ENCODE measurements at places on chromosomes 3 and 15.

DNA sequence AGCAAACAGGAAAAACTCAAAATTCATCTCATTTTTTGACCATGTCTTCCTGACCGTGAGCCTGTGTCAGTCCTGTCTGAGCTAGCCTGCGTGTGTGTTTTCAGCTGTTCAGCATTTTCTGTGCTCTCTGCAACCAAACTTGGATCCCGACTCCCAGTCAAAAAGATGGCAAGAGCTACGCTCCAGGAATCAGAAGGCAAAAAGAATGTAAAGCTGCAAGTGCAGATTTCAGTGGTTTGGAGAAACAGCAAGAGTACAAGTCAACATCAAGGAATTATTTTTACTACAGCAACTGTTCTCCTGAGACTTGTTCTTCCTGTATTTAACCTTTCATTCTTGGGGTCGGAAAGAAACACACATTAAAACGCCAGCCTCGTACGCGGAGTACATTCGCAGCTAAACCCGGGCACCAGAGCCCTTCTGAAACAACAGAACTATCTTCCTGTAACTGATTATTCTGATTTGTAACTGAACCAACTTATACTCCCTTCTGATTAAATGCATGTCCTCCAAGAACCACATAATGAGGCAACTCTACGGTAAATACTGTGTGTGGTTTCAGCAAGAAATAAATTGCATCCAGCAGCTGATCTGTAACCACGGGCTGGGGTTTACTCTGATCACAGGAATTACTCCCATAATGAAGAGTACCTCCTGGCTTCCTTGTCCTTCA, 107.4 kb downstream of the LRIG1 start:
- no peak for DNase-seq

- DNase-seq = no peak
Measured at GRCh38 chr3:21847005-21847404, 96.0 kb upstream of the ZNF385D start.

DNA sequence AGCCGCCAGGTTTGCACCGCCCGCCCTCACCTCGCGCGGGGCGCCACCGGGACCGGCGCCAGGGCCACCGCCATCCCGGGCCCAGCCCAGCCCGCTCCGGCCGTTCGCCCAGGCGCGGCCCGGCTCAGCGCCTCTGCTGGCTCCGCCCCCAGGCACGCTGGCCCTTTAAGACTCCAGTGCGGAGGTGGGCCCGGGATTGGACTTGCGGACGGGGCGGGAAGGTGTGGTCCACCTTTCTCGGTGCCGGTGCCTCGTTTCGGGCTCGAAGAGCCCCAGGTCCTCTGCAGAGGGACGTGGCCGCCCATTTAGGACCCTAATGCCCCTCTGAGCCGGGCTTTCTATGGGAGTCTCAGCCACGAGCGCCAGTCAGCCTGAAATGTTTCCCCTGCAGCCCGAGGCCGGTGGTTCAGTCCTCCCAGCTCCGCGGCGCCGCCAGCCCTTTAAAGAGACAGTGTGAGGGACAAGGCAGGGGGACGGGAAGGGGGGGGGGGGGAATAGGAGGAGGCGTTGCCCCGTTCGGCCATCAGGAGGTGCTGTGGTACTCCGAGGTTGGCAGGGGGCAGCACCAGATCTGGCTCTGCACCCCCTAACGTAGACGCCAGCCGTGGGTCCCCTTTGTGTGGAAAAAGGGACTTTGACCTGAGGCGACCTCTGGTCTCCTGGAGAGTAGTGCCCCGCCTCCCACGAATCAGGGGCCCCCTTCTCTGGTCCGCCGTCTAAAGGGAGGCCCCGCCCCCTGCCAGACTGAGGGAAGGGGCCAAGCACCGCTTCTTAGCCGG, 1.0 kb downstream of the HYAL2 start:
- DNase-seq = peak; percentile 86

DNA sequence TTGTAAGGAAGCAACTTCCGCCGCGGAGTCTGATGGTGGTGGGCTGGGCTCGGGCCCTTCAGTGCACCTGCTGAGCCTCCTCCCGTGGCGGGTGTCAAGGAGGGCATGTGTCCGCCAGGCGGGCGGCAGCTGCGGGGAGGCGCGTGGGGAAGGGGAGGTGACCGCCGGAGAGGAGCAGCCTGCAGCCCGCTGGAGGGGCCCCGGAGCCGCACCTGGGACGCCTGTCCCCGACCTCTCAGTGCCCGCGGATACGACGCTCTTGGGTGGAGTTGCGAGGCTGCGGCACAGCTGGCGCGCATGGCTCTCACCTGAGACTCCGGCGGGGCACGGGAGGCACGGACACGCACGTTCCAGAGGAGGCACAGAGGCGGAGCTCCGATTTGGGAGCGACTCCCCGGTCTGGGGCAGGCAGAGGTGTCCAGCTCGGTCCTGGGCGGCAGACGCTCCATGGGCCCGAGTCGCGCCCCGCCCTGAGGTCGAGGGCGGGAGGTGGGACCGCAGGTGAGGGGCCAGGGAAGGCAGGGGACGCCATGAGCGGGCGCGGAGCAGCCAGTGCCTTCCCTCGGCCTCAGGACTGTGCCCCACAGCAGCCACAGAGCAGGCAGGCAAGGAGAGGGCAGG, 50.2 kb upstream of the PRR20G start:
- no peak for DNase-seq

DNA sequence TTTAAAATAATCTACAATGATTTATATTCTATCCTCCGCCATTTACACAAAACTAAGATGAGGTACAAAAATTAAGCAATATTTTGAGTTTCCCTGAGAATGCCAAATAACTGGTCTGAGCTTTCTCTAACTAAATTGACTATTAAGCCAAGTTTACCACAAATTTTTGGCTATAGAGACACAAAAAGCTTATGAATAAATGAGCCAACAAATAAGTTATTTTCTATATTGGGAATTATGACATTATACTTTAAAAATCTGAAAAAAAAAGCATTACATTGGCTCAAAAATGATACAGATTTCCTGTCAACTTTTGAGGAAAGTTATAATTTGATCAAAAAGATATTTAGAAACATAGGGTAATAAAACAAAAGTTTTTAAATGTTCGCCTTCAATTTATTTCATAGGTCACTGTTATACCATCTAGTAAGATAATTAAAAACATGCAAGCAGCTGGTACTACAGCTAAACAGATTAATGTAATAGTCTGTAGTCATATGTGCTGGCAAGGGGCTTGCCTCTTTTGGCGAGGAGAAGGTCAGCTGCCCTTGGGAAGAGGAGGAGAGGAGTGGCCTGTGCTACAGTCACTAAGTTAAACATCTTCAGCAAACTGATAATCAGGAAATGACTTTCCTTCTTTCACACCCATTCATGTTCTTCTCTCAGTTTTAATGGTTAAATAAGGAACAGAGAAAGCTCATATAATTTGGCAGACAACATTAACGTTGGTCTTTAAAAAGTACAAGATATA, 318.5 kb downstream of the TBC1D5 start:
- DNase-seq = no peak

DNA sequence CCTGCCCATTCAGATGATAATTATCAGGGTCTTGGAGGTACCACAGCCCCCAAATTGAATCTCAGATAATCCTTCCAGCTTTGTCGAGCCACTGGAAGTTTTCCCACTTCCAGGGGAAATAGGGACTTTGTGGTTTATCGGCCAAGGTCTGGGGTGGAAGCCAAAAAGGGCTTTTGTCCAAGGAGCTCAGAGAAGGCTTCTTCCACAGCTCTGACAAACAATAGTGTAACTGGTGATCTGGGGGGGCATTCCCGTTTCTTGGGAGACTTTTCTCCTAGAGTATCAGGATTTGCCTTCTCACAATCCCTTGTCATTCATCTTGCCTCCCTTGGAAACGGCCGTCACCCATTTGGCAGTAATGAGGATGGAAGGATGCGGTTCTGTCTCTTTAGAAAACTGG, 18.4 kb downstream of the SRGAP3 start:
- no peak for DNase-seq

DNA sequence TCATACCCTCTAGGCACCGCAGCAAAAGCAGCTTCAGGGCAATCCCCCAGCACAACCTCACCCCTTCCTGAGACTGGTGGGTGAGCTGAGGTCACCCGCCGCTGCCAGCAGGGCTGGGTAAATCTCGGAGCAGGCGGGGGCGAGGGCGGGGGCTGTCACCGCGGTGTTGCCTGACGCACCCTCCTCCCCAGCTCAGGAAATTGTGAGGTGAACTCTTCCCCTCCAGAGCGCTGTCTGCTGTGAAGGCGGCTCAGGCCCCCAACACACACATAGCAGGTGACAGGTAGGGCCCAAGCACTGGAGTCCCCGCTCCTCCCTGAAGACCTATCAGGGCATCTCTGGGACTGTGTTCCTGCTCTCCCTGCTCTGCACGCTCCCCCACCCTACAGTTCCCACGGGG, 30.2 kb upstream of the FURIN start:
- peak; percentile 85 for DNase-seq

DNA sequence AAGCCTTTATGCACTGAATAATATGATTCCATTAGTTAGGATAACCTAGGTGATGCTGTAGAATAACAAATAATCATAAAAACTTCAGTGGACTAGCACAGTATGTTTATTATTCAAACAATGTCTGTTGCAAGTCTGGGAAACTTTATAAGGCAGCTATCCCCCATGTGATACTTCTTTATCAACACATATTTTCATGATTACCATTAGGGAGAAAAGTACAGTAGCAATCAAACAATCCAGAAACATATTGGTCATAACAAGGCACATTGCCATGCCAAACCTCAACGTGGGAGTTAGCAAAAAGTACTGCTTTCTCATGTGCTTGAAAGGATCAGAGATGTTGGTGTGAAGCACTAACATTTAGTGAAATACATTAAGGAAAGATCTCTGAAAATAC, 35.5 kb downstream of the EOMES start:
- DNase-seq = no peak

- DNase-seq = no peak
Measured at GRCh38 chr15:83012636-83013035, 1.2 kb upstream of the C15orf40 start.

GRCh38 chr15:97319291-97319690, 641.2 kb upstream of the ARRDC4 start:
- DNase-seq = no peak

GRCh38 chr3:69080233-69080920, at the start of gene UBA3:
Gene UBA3, minus strand, starts transcription at chr3:69080365. Its CDS starts 12 bp downstream, at chr3:69080353.
- peak; percentile 94 for DNase-seq

GRCh38 chr3:65481085-65481484, 557.6 kb downstream of the MAGI1 start:
- DNase-seq = no peak

DNA sequence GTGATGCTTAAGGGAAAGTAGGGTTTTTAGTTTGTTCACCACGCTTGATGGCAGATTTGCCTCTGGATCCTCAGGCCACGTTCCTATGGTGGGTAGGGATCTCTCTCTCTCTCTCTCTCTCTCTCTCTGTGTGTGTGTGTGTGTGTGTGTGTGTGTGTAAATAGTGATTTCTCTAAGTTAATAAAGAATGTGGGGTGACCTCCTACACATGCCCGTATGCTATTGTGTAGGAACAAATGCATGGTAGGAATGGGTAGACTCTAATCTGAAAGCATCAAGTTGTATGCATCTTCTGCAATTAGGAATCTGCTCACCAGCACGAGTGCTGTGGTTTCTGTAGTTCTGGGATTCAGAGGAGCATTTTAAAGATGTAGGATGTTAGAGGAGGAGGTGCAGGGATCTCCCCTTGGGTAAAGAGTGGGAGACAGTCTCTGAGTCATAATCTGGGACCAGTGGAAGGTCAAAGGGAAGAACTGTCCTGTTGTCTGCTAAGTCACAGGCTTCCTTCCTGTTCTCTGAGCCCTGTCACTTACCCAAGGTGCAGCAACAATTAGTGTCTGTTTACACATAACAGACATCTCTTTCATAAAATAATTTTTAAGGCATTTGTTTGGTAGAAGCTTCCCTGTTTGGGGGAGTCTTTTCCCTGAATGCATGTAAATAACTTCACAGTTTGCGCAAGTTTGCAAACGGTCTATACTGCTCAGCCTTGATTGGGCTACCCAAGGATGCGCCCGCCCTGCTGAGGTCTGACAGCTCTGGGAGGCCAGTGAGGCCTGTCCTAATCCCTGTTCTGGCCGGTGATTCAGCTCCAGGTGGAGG, 139.8 kb downstream of the IGF1R start:
- no peak for DNase-seq

DNA sequence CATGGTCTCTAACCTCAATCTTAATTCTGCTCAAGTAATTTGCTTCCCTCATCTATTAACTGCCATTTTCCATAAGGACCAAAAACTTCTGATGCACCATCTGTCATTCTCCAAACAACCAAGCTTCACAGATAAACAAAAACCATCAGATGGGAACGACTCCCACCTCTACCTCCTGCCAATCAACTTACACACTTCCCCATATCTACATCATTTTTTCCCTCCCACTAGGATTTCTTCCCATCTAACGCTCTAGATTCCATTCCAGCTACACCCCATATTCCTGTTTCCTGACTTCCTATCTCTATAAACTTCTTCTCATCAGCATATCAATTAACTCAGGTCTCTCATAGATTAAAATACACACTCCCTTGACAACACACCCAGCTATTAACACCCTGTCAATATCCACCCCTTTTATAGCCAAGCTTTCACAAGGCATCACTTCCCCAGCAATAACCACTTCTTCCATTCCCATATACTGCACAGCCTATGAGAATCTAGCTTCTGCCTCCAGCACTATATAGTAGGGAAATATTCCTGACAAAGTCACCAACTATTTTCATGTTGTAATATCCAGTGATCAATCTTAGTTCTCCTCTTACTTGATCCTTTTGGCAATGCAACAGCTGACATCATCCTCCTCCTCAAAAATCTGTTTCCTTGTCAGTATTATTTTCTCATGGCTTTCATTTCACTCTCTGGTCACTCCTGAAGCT, 39.2 kb downstream of the SNX4 start:
- no peak for DNase-seq

GRCh38 chr15:66078196-66078928, 175.2 kb downstream of the MEGF11 start:
- DNase-seq = no peak

GRCh38 chr3:75320369-75320768, 343.8 kb upstream of the FRG2C start:
- no peak for DNase-seq

DNA sequence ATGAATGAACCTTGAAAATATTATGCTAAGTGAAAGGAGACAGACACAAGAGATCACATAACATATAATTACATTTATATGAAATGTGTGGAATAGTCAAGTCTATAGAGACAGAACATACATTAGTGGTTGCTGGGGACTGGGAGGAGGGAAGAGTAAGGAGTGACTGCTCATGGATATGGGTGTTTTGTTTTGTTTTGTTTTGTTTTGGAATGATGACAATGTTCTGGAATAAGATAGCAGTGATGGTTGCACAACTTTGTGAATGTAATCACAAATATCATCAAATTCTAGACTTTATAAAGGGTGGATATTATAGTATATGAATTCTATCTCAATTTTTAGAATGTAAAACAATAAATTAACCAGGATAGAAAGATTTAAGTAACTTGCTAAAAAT, 57.4 kb upstream of the PHLDB2 start:
- no peak for DNase-seq

GRCh38 chr15:77048135-77048876, 22.6 kb downstream of the TSPAN3 start:
- DNase-seq = no peak

DNA sequence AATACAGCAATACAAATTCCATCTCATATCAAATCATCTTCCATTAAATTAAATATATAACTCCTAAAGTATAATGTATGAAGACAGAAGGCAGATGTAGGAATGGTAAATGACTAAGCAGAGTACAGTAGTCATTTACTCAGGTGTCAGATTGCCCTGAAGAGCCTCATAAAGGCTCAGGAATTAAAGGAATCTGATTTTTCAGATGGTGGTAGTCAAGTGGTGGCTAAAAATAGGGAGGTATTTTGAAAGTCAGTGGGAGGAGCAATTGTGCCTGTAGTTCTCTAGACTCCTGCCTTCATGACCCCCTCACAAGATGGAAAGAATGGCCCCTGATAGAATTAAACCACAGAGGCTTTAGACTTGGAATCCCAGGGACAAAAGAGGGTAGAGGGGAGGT, 142.7 kb upstream of the SYNPR start:
- DNase-seq = no peak
